ENCODE measurements at places on chromosomes 1 and 21.
A peak's percentile ranks its signal among the peaks of the same experiment; 100 is the strongest.

DNA sequence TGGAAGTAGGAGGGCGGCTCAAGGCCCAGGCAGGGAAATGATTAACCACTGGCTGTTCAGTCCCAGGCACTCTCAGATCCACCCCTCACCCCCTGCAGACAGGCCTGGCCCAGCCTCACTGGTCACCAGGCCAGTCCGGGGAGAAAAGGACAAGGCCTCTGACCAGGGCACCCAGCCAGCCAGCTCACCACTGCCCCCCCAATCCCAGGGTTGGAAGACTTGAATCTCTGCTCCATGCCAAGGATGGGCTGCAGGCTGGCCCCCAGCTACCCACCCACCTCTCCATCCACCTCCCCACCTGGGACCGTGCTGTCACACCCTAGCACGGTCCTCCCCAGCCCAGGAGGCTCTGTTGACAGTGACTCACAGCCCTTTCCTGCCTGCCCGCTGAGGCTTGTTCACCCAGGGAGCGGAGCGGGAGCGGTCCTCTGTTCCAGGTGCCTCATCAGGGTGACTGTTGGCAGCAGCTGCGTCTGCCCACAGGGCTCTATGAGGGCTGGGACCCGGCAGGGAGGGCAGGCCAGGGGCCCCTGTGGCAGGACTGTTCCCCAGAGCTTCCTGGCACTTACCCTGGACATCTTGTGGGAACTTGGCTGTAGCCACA lies 2.2 kb downstream of the LAD1 start:
- DNase-seq: peak; percentile 72

DNA sequence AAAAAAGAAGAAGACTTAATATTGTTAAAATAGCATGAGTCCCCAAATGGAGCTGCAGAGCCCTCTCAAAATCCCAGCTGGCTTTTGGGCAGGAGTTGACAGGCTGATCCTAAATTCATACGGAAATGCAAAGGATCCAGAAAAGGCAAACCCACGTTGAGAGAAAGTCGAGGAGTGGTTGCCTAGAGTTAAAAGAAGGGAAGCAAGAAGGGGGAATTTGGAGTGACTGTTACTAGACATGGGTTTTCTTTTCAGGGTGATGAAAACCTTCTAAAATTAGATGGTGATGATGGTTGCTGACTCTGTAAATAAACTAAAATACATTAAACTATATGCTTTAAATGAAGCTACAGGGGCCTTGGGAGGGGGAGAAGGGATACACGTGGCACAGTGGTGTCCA lies 1.6 kb downstream of the DNMT3L start:
- DNase-seq: no peak

DNA sequence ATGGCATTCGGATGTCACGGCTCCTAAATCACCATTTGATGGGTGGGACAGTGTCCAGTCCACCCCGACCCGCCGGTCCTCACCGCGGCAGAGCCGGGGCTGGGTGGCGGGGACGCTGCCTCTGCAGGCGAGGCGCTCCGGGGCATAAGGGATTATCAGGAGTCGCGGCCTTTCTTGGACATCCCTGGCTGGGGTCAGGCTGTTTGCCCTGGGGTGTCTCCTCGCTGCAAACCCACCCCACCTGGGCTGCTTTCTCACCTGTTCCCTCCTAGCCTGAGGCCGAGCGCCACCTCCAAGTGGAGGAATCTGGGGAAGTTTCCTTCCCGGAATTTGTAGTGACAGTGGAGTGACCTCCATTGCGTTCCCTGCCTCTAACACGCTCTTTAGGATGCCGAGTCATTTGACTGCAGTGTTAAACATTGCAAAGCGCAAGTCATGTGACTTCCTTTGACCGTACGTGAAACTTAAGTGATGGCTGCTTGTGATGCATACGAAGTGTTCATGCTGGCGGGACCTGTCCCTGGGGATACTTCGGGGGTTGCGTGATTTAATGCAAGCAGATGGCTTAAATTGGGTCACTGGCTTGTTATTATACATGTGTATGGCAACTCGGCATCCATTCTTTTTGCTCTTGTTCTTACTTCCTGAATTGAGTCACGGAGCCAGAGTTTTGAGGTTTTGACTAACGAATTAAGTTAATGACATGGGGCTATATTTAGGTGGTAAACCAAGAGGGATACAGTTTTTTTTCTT lies 536 bp downstream of the LGALS8 start:
- no peak for DNase-seq

DNA sequence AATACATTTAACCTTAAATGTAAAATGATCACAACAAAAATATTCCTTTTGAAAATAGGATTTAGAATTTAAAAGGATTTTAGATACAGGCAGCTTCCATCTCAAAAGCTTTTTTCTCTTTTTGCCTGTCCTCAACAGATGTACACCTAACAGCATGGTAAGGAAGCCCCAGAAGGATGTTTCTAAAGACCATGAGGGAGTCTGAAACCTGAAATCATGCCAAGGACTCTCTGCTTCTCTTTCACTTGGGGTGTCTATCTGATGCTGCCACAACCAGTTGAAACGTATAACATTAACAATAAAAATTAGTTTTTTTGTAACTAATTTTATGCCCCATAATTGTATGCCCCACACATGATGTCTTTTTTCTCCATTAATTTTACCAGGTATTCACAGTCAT lies 5.4 kb upstream of the ZNF281 start:
- no peak for DNase-seq

DNA sequence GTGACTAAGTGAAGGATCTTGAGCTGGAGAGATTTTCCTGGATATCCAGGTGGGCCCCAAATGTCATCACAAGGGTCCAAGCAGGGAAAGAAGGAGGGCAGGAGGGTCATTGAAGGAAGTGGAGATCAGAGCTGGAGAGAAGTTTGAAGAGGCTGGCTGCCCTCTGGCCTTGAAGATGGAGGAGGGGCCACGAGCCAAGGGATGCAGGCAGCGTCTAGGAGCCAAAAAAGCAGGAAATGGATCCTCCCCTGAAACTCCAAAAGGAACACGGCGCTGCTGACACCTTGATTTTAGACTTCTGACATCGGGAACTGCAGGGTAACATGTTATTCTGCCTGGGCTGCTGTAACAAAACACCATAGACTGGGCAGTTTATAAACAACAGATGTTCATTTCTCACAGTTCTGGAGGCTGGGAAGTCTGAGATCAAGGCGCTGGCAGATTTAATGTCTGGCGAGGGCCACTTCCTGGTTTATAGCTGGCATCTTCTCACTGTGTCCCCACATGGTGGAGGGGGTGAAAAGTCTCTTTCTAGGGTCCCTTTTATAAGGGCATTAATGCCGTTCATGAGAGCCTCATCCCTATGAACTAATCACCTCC lies 28.8 kb upstream of the ZBTB21 start:
- no peak for DNase-seq

GRCh38 chr1:222975472-222976122 lies 160.8 kb downstream of the DISP1 start:
- DNase-seq: no peak

- no peak for DNase-seq
These were observed 21.6 kb downstream of the LAMB3 start for GRCh38 chr1:209630383-209631225.

GRCh38 chr1:229130028-229130668 lies 140.8 kb upstream of the RAB4A start:
- DNase-seq: no peak

GRCh38 chr1:30665216-30666010 lies 58.0 kb downstream of the MATN1 start:
- DNase-seq: no peak

DNA sequence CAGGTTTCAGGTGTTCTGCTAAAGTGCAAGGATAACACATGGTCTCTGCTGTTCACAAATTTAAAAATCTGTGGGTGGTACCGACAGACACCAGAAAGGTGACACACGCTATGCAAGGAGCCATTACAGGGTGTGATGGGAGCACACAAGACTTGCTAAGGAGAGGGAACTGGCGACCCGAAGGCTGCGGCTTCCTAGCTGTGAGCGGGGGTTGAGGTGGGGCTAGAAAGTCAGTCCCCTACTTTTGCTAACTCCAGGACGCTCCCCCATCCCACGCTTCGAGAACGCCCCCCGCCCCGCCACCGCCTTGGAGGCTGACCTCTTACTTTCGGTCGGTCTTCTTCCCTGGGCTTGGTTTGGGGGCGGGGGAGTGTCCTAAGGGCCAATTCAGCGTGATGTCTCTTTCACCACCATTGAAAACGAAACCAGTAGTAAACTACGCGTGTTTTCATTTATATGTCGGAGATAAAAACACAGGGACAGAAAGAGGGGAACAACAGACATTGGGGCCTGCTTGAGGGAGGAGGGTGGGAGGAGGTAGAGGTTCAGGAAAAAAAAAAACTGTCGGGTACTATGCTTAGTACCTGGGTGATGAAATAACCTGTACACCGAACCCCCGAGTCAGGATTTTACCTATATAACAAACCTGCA lies 1.1 kb downstream of the CKS1B start:
- no peak for DNase-seq

- no peak for DNase-seq
These were observed 73.3 kb downstream of the MRPL37 start for GRCh38 chr1:54273092-54273794.

DNA sequence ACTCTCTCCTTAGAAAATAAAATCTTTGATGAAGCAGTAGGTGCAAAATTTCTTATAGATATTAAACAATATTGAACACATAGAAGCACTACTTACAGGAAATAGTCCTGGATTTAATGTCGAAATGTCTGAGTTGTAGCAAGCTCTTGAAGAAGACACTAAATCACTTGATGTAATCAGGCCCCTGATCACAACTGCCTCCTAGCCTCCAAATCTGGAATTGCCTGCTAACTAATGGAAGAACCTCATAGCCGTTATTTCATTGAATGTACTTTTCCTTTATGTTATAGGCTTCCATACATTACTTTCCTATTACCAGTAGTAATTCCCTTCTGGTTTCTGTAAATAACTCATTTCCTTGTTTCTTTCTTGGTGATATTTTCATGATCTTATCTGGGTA lies 675.7 kb upstream of the CHRM3 start:
- DNase-seq: no peak

GRCh38 chr1:63887809-63888208 lies 114.0 kb downstream of the ROR1 start:
- DNase-seq: no peak

- DNase-seq: no peak
These were observed 111.4 kb upstream of the VANGL1 start for GRCh38 chr1:115530407-115530806.

DNA sequence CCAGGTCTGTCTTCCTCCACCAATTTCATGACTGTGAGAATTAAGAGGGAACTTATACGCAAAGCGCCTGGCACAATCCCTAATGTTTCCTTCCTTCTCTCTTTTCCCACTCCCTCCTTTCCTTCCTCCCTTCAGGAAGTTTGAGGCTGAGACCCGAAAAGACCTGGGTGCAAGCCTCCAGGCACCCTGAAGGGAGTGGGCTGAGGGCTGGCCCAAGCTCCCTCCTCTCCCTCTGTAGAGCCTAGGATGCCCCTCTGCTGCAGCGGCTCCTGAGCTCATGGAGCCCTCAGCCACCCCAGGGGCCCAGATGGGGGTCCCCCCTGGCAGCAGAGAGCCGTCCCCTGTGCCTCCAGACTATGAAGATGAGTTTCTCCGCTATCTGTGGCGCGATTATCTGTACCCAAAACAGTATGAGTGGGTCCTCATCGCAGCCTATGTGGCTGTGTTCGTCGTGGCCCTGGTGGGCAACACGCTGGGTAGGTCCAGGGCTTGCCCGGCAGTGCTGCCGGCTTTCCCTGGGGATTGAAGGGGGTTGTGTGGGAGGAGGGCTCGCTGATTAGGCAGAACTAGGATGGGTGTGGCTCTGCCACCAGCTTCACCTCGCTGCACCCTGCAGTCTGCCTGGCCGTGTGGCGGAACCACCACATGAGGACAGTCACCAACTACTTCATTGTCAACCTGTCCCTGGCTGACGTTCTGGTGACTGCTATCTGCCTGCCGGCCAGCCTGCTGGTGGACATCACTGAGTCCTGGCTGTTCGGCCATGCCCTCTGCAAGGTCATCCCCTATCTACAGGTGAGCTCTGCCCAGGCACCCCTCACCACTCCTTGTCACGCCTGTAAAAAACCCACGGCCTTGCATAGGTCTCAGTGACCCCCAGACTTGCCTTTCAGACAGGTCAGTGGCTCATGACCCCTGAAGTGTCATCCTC lies 1.7 kb downstream of the HCRTR1 start:
- no peak for DNase-seq

- no peak for DNase-seq
These were observed 15.7 kb downstream of the SSR2 start for GRCh38 chr1:156004843-156005584.

GRCh38 chr21:46023555-46023954 lies 42.0 kb downstream of the COL6A1 start:
- no peak for DNase-seq

DNA sequence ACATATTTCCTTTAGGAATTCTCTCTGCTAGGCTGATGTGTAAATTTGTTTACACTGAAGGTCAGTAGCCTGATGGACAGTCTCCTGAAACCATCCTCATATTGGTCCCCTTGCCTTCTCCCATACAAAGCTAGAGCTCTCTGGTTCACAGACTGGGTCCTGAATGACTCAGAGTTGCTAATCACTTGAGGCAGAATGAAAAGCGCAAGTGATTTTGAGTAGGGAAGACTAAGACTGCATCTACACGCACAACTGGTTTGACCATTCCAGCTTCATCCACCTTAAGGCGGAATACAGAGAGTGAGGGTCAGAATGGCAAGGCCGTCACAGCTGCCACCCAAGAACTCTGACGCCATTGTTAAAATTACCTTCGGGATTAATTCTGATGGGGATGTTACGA lies 70.2 kb upstream of the KIF26B start:
- DNase-seq: no peak
